ENCODE measurements at places on chromosomes 6 and 20. TPM values are rescaled to one million over a fixed set of nuclear protein-coding genes. Genes with fewer than 3 reads are reported as not detected.

Gene MYH7B
- 0.51 TPM for total RNA-seq

Gene KCNB1
- total RNA-seq, result 0.36 TPM

Gene SLC35A1
- 19.1 TPM for total RNA-seq

Gene SRPK1
- total RNA-seq, result 59.6 TPM

Gene SPATS1
- not detected for total RNA-seq

Gene FLRT3
- total RNA-seq, result 6.3 TPM

Gene ZC2HC1B
- total RNA-seq, result 0.28 TPM

- DNase-seq, result no peak
Observed at GRCh38 chr6:106087548-106088325, 1.6 kb downstream of the PRDM1 start.

GRCh38 chr20:40457404-40457803 is 231.6 kb downstream of the MAFB start:
- no peak for DNase-seq

DNA sequence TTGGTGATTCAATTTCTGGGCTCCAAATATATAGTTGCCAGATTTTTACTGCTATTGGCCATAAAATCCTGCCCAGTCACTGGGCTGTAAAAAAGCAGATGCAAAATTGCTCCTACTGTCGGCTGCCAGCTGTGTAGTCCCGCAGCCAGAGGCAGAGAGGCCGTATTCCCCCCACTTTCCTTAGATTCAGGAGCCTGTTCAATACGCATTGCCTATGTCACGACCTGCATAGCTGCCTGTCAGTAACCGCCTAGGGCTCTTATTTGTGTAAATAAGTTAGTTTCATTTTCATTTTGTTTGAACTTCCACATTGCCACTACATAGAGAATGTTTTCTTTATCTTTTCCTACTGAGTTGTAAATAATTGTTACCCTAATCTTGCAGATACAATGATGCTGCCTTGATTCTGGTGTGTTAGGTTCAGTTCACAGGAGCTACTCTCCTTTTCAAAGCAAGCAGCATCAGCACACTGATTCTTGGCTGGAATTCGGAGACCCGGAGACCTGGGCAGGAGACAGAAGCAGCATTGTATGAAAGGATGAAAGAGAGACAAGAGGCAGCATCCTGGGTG is 46.0 kb upstream of the UST start:
- no peak for DNase-seq

GRCh38 chr6:104716858-104717257 is 142.9 kb downstream of the HACE1 start:
- no peak for DNase-seq

DNA sequence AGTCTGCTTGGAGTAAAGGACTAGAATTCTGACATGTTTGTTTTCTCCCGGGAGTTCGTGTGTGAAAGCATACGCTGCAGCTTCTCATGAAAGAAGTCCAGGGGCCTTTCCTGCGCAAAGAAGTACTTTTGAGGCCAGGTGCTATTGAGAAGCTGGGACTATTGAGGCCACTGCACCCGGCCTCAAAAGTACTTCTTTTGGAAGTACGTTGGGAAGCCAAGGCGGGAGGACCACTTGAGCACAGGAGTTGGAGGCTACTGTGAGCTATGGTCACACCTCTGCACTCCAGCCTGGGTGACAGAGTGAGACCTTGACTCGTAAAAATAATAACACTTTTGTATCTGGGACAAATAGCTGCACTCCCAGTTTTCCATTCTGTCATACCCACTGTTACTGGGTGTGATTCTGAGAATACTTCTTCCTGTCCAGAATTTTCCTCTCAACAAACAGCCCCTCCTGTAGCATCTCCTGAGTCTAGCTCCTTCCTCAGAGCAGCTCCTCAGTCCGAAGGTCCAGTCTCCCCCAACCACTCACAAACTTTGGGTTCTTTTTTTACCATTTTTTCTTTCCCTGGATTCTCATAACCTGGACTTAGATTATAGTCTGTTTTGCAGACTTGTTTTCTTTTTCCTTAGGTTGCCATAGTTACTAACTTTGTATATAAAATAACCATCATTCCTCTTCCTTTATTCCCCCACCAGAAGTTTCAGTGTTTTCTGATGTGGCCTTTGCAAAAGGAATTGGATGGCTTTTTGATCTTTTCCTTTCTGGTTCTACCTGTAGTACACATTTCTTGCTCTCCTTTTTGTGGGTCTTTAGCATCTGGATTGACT is 12.7 kb downstream of the STK35 start:
- no peak for DNase-seq

- no peak for DNase-seq
Observed at GRCh38 chr6:50213146-50213545, 163.4 kb upstream of the DEFB112 start.

GRCh38 chr6:15882915-15883314 is 220.1 kb upstream of the DTNBP1 start:
- DNase-seq, result no peak

GRCh38 chr6:40965046-40965445 is 74.0 kb downstream of the UNC5CL start:
- DNase-seq, result no peak

Measured in endothelial cell (in vitro differentiated cells).